Activated CD4-positive, alpha-beta memory T cell treated with anti-CD3 and anti-CD28 coated beads for 36 hours (primary cell): ENCODE measurements at places on chromosomes 1 and 21. TPM values are rescaled to one million over a fixed set of nuclear protein-coding genes. Genes with fewer than 3 reads are reported as not detected.

The FMO2 gene
- not detected for total RNA-seq

The MROH7 gene
- 0.05 TPM for total RNA-seq

The GSTM5 gene
- total RNA-seq, result not detected

GRCh38 chr1:119981496-119981895, 85.2 kb upstream of the ADAM30 start:
- no peak overlapping the region for H3K4me3 ChIP-seq

The JAM2 gene
- 1.2 TPM for total RNA-seq

The PLEKHN1 gene
- 6.0 TPM for total RNA-seq

- peak overlapping the region; percentile 71 for H3K4me3 ChIP-seq
- H3K4me1 ChIP-seq, result peaks cover 93% of the 10 kb centered on the region
- peaks cover 29% of the 10 kb centered on the region for H3K36me3 ChIP-seq
- no peaks in the 10 kb centered on the region for H3K27me3 ChIP-seq
- H3K27ac ChIP-seq, result peak overlapping the region; percentile 84
These were observed 35.5 kb downstream of the C21orf91 start for GRCh38 chr21:17783481-17784179.

DNA sequence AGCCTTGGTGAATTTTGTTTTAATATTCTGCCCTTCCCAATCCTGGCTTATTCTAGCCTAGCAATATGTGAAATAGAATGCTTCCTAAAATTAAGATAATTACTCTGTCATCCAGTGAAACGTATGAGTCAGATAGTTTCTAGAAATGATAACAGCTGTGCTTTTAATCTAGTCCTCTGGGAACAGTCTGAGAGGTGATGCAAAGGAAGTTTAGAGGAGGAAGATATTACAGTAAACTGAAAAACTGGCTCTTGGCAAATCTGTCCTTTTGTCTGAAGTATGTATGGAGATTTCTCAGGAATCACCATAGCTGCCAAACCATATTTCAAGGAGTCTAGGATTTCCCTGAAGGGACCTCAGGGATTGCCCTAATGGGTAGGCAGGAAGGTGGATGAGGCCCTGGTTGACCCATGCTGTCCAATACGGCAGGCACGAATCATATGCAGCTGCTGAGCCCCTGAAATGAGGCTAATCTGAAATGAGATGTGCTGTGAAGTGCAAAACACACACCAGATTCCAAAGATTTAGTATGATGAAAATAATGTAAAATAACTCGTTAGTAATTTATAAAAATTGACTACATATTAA, 70.8 kb upstream of the LBR start:
- H3K4me3 ChIP-seq, result no peak overlapping the region
- peaks cover 18% of the 10 kb centered on the region for H3K27me3 ChIP-seq
- H3K36me3 ChIP-seq, result no peaks in the 10 kb centered on the region
- peaks cover 4% of the 10 kb centered on the region for H3K4me1 ChIP-seq
- no peak for DNase-seq

DNA sequence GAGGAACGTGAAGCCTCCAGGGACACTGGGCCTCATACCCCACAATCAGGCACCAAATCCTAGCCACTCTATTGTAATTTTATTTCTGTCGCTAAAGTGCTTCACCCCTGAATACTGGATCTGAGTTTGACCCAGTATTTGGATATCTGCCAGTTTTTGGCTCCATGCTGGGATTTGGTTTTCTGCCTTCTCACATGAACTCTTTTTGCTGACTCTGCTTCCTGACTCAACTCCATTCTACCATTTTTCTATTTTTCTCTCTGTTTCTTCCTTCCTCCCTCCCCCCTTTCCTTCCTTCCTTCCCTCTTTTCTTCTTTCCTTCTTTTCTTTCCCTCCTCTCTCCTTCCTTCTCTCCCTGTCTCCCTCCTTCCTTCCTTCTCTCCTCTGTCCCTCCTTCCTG, 151.3 kb upstream of the GJB5 start:
- peaks cover 23% of the 10 kb centered on the region for H3K27me3 ChIP-seq
- no peak overlapping the region for H3K27ac ChIP-seq
- DNase-seq, result no peak

DNA sequence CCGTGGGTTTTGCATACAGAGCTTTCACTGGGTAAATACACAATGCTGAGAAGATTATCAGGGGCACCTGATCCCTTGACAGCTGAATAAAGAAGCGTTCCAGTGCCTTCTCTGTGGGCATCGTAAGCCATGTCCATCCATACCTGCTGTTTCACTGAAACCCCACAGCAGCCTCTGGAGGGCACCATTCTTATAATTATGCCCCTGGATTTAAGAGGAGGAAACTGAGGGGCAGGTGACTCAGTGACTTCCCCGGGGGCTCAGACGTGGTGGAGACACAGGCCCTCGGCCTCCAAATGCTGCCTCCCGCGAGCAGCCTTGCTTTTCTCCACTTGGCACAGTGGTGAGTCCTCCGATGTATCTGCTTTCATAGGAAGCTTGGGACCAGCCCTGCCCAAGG, 56.7 kb downstream of the B3GALT5 start:
- no peaks in the 10 kb centered on the region for H3K27me3 ChIP-seq
- H3K4me1 ChIP-seq, result no peaks in the 10 kb centered on the region
- no peak for DNase-seq
- no peak overlapping the region for H3K4me3 ChIP-seq

DNA sequence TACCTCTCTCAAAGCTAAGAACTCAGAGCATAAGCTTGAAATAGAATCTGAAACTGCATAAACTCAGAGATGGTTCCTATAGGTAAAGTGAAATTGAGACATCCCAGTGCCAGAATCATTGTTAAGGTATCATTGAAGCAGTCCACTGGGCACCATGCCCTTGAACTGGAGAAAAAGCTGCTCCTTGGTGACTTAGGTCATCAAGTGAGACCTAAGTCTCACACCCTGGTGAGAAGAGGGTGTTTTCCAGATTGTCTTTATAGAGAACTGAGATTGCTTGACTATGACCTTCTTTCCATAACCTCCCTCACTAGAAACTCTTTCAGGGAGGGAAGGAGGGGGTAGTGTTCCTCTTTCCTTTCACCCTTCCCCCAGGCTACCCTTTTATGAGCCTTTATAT, 9.4 kb upstream of the ATP6V1G3 start:
- no peaks in the 10 kb centered on the region for H3K27me3 ChIP-seq
- H3K36me3 ChIP-seq, result peaks cover 5% of the 10 kb centered on the region
- peaks cover 40% of the 10 kb centered on the region for H3K4me1 ChIP-seq
- H3K27ac ChIP-seq, result no peak overlapping the region

The C1orf87 gene
- not detected for total RNA-seq

GRCh38 chr1:22687191-22687590, 23.4 kb upstream of the EPHB2 start:
- H3K4me1 ChIP-seq, result no peaks in the 10 kb centered on the region
- no peak overlapping the region for H3K27ac ChIP-seq
- no peak overlapping the region for H3K4me3 ChIP-seq
- no peak for DNase-seq
- H3K36me3 ChIP-seq, result no peaks in the 10 kb centered on the region
- peaks cover 20% of the 10 kb centered on the region for H3K27me3 ChIP-seq

The DSCAM gene
- total RNA-seq, result not detected

The ATP1A2 gene
- not detected for total RNA-seq

GRCh38 chr1:45051005-45051772, 39.1 kb downstream of the UROD start:
- no peak for DNase-seq
- H3K4me3 ChIP-seq, result no peak overlapping the region
- H3K27me3 ChIP-seq, result no peaks in the 10 kb centered on the region
- H3K27ac ChIP-seq, result no peak overlapping the region
